ENCODE measurements at places on chromosomes 1 and 21.

DNA sequence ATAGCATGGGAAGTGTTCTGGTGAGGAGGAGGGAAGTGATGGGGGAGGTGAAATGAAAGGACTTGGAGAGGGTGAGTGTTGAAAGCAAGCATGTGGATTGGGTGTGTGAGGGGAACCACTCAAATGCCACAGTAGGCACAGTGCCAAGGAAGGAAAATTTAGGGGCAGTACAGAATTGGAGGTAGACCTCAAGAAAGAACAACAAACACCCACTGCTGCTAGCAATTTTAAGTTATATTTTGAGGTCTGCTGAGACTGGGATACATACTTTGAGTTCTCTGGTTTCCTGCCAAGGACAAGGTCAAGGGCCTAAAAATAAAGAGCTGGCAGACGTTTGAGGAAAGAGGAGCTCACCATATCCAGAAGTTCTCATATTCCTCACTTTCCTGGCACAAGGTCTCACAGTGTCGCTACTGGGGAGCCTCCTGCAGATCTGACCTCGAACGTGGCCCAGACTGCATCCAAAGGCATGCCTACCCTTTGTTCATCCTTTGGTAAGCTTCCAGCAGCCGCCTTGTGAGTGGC lies 104.0 kb downstream of the BRINP2 start:
- DNase-seq: no peak

DNA sequence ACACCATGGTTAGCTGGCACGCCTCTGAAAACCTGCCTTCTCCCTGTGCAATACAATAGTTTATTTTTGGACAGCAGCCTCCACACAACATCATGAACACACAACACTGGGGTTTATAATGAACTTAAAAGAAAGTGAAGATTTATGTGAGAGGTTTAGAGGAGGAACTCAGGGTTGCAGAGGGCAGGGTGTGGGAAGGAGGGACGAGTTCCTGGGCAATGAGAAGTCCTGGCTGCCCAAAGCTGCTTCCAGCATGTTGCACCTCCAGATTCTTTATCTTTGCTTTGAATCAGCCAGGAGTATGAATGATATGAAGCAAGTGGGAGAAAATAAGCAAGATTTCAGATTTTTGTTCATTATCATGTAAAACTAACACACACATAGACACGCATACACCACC lies 11.3 kb upstream of the LRRC8D start:
- no peak for DNase-seq

- no peak for DNase-seq
These were observed 15.4 kb upstream of the FRRS1 start for GRCh38 chr1:99781798-99782197.

DNA sequence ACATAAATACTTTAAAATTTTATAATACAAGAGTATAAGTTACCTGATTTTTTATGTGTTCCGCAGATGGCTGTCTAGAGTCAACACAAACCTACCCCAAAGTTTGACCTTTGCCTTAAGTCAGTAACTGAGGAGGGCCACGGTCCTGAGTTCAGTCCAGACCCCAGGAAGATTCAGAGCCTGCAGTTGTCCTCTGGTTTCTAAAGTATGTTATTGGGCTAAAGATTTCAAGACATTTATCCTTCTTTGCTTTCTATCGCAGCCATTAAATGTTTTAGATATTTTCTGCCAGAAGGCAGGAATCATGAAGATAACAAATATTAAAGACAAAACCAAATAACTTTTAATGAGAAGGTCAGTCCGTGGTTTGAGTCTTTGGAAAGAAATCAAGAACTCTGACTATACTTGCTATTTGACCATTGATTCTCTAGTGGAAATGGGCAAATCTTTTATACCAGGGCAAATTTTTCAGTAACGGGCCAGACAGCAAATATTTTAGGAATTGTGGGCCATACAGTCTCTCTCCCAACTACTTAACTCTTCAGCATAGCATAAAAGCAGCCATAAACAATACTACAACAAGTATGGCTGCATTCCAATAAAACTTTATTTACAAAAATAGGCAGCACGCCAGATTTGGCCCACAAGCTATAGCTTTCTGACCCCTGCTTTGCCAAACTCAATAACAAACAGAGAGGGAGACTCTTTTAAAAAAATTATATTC lies 38.0 kb upstream of the HAO2 start:
- no peak for DNase-seq
